ENCODE measurements at places on chromosomes 2 and 18. TPM values are rescaled to one million over a fixed set of nuclear protein-coding genes. Genes with fewer than 3 reads are reported as not detected.

DNA sequence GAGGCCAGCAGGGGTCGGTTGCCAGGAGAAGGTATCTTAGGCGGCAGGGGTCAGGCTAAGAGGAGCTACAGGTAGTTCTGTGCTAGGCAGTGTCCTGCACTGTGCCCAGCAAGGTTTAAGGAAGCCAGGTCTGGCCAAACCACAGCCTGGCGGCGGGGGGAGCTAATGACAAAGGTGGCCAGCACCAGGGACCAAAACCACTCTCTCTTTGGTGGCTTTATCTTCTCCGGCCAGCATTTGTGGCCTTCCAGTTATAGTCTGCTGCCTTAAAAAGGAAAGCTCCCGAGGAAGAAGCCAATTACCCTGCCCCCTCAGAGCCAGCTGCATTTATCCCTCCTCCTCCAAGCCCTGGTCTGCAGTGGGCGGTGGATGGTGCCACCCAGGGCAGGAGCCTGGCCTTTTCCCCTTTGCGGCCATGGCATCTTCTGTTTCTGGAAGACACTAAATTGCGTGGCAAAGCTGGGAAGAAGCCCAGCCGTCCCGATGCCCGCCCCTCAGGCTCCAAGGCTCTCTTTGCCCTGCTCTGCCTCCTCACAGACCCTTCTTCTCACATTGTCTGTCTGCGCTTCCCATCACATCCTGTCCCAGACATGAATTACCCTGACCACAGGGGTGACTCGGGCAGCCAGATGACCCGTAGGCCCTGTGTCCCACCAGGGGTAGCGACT, 94.6 kb downstream of the EN1 start:
- DNase-seq: no peak
- no peaks in the 10 kb centered on the region for H3K27me3 ChIP-seq
- no peaks in the 10 kb centered on the region for H3K4me1 ChIP-seq
- no peak overlapping the region for H3K4me3 ChIP-seq
- no peaks in the 10 kb centered on the region for H3K36me3 ChIP-seq
- no peak overlapping the region for H3K27ac ChIP-seq

DNA sequence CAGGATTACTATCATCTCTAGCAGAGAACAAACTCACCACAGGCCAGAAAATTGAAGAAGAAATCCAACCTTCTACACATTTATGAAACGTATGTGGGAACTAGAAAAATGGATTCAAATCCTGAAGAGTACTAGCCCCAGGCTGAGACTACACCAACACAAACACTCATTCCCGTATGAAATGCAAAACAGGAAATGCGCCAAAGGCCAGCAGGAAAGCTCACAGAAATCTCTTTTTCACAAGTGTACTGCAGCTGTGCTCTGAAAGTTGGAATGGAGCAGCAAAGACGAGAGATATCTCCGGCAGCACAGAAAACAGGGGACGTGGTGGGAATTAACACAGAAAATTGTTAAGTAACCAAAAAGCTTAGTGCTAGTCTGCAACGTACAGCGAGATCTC, 913.5 kb downstream of the TDRD15 start:
- H3K27me3 ChIP-seq: no peaks in the 10 kb centered on the region
- H3K27ac ChIP-seq: no peak overlapping the region

- H3K4me1 ChIP-seq: no peaks in the 10 kb centered on the region
- no peaks in the 10 kb centered on the region for H3K36me3 ChIP-seq
- no peak overlapping the region for H3K4me3 ChIP-seq
- no peak overlapping the region for H3K27ac ChIP-seq
These were observed 34.4 kb downstream of the TEX51 start for GRCh38 chr2:126932966-126933710.

- DNase-seq: no peak
- peaks cover 11% of the 10 kb centered on the region for H3K4me1 ChIP-seq
- H3K36me3 ChIP-seq: peaks cover 3% of the 10 kb centered on the region
- peaks cover 12% of the 10 kb centered on the region for H3K27me3 ChIP-seq
- no peak overlapping the region for H3K27ac ChIP-seq
- H3K4me3 ChIP-seq: no peak overlapping the region
These were observed 81.5 kb downstream of the SEMA4F start for GRCh38 chr2:74735564-74735963.

GRCh38 chr2:197251576-197251975, 59.0 kb downstream of the ANKRD44 start:
- H3K27ac ChIP-seq: no peak overlapping the region
- H3K4me1 ChIP-seq: peaks cover 73% of the 10 kb centered on the region
- H3K36me3 ChIP-seq: peaks cover 29% of the 10 kb centered on the region
- DNase-seq: no peak

The SLC30A3 gene
- 1.7 TPM for total RNA-seq

- H3K36me3 ChIP-seq: no peaks in the 10 kb centered on the region
- H3K4me3 ChIP-seq: no peak overlapping the region
- no peaks in the 10 kb centered on the region for H3K27me3 ChIP-seq
These were observed 5.8 kb upstream of the DUSP2 start for GRCh38 chr2:96150791-96151594.

DNA sequence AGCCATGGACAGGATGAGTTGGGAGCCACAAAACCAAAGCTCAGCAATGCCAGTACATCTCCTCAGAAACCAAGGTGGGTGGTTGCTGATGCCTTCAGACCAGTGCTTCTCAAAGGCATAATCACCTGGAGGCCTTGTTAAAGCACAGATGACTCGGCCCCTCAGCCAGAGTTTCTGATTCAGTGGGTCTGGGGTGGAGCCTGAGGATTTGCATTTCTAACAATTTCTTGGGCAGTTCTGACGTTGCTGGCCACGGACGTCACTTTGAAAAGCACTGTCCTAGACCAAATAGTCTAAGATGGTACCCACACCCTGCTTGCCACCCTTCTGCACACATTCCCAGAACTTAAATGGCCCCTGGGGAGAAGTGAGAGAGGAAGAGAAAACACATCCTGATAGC, 24.1 kb upstream of the CDH2 start:
- no peaks in the 10 kb centered on the region for H3K36me3 ChIP-seq
- no peaks in the 10 kb centered on the region for H3K4me1 ChIP-seq
- no peaks in the 10 kb centered on the region for H3K27me3 ChIP-seq
- no peak overlapping the region for H3K4me3 ChIP-seq
- no peak for DNase-seq

DNA sequence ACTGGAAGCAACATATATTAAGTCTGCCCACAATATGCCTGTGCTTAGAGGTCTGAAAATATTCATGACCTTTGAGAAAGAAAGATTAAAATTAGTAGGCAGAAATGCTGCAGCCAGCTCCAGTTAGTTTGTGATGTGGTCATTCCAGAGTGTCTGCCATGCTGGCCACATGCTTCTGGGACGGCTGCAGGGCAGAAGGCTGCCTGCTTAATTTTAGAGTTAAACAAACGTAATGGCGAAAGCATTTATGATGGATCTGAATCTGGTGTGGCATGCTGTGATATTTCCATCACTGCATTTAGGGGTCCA, 95.4 kb downstream of the FHOD3 start:
- no peaks in the 10 kb centered on the region for H3K36me3 ChIP-seq
- no peak overlapping the region for H3K27ac ChIP-seq
- no peaks in the 10 kb centered on the region for H3K27me3 ChIP-seq
- H3K4me3 ChIP-seq: no peak overlapping the region
- no peak for DNase-seq

GRCh38 chr2:240876035-240876474, 7.4 kb downstream of the AGXT start:
- no peak overlapping the region for H3K4me3 ChIP-seq
- H3K4me1 ChIP-seq: no peaks in the 10 kb centered on the region
- H3K36me3 ChIP-seq: no peaks in the 10 kb centered on the region

The PLEK gene
- total RNA-seq: 0.48 TPM

DNA sequence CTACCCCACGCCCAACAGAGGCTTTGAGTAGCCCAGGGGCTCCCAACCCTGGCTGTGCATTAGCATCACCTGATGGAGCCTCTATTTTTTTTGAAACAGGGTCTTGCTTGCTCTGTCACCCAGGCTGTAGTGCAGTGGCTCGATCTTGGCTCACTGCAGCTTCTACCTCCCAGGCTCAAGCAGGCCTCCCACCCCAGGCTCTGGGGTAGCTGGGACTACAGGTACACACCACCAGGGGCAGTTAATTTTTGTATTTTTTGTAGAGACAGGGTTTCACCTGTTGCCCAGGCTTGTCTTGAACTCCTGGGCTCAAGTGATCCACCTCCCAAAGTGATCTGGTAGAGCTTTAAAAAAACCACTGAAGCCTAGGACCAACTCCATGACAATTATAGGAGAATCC, 394.8 kb upstream of the ATP5MC3 start:
- H3K27me3 ChIP-seq: no peaks in the 10 kb centered on the region
- no peak overlapping the region for H3K27ac ChIP-seq
- no peaks in the 10 kb centered on the region for H3K36me3 ChIP-seq
- H3K4me3 ChIP-seq: no peak overlapping the region
- peaks cover 2% of the 10 kb centered on the region for H3K4me1 ChIP-seq
- DNase-seq: no peak

GRCh38 chr18:2627821-2628276, 27.7 kb upstream of the SMCHD1 start:
- H3K27ac ChIP-seq: peak overlapping the region; percentile 39
- no peak for DNase-seq
- H3K36me3 ChIP-seq: no peaks in the 10 kb centered on the region
- H3K4me3 ChIP-seq: no peak overlapping the region
- H3K4me1 ChIP-seq: peaks cover 19% of the 10 kb centered on the region

- no peaks in the 10 kb centered on the region for H3K4me1 ChIP-seq
- no peak for DNase-seq
- no peaks in the 10 kb centered on the region for H3K36me3 ChIP-seq
These were observed 307.6 kb upstream of the RAB12 start for GRCh38 chr18:8301427-8302172.

All from activated T-helper 2 cell treated with anti-CD3 and anti-CD28 coated beads, Interferon-gamma antibody, Interleukin-2, Interleukin-4, amounts not matched to agents 10 μg/mL and 5 μg/mL and 100 μg/mL, durations not matched to agents 14 hours and 24 hours and 36 hours (primary cell).